Muscle of back (tissue), 13 donors: ENCODE measurements at places on chromosomes 6 and 20. TPM values are rescaled to one million over a fixed set of nuclear protein-coding genes. Genes with fewer than 3 reads are reported as not detected.

The BEND6 gene
- 0.62 TPM for polyA plus RNA-seq

The ADGB gene
- polyA plus RNA-seq, result not detected

The CST5 gene
- not detected for polyA plus RNA-seq

The IRF4 gene
- 0.39 TPM for polyA plus RNA-seq
